ENCODE measurements at places on chromosomes 6 and 20. TPM values are rescaled to one million over a fixed set of nuclear protein-coding genes. Genes with fewer than 3 reads are reported as not detected.

GNAS-AS1 gene
- total RNA-seq = not detected

FRK gene
- 2.9 TPM for total RNA-seq

NR2E1 gene
- total RNA-seq = not detected

ME1 gene
- total RNA-seq = not detected

MEI4 gene
- not detected for total RNA-seq

AGER gene
- total RNA-seq = 0.41 TPM

NCOA5 gene
- total RNA-seq = 28.4 TPM

Measured in HepG2 (cell line).